Left lung (tissue), 14 donors: ENCODE measurements at places on chromosomes 13 and 19.

DNA sequence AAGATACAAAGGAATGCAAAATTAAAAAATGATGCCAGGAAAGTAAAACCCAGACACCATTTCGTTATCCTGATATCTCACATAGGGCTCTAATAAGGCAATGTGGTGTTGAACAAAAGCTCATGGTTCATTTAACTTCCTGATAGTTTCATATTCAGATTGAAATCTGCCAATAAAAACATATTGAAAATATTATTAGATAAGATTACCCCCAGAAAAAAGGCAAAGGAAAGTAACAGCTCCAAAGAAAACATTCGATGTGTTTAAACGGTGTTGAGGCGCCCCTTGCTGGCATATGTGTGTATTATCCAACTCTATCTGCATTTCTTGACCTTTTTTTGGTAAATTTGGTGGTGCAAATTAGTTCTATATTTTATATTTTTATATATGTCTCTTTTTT is 75.9 kb downstream of the ESD start:
- no peak for DNase-seq
- H3K27me3 ChIP-seq = no peaks in the 10 kb centered on the region

- H3K4me3 ChIP-seq = no peak overlapping the region
- no peak overlapping the region for H3K27ac ChIP-seq
- H3K27me3 ChIP-seq = no peaks in the 10 kb centered on the region
- DNase-seq = no peak
Observed at GRCh38 chr13:60162096-60162495, 1.6 kb downstream of the DIAPH3 start.

DNA sequence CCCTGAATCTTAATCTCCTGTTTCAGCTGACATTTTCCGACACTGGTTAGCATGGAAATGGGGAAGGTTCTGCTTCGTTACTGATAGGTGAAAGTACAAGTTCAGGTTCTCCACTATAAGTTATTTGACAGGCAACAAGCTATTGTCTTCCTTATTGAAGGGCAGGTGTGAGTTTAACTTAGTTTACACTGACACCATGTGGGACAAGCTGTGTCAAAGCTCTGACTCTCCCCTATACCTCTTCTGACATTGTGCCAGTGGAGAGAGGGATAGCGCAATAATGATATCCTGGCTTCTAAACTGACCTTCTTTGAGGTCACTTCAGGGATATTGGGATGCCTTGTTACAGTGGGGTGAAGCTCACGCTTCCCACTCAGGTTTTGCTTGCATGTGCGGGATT is 587.0 kb upstream of the SLITRK5 start:
- H3K36me3 ChIP-seq = no peaks in the 10 kb centered on the region
- no peak overlapping the region for H3K4me3 ChIP-seq
- H3K27ac ChIP-seq = no peak overlapping the region

DNA sequence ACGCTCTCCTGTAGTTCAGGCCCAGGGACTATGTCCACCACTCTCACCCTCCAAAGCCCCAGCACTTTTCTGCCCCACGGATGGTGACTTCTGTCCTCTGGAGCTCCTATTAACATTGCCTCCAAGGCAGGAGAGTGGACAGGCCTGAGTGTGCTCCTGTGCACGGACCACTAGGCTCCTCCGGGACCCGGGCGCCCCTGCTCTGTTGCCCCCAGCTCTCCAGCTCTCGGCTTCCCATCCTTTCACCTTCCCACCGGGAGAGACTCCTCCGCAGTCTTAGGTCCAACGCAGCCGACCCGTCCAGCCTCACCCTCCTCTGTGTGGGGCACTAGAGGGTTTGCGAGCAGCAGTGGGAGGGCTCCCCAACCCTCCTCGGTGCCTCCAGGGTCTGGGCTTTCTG is 30.4 kb downstream of the CAPN12 start:
- H3K27me3 ChIP-seq = no peaks in the 10 kb centered on the region
- H3K4me1 ChIP-seq = peaks cover 11% of the 10 kb centered on the region
- H3K36me3 ChIP-seq = no peaks in the 10 kb centered on the region
- no peak overlapping the region for H3K27ac ChIP-seq
- no peak for DNase-seq
- no peak overlapping the region for H3K4me3 ChIP-seq

- H3K27me3 ChIP-seq = no peaks in the 10 kb centered on the region
- peak overlapping the region; percentile 100 for H3K27ac ChIP-seq
- peaks cover 21% of the 10 kb centered on the region for H3K4me1 ChIP-seq
- H3K4me3 ChIP-seq = peak overlapping the region; percentile 83
- peaks cover 6% of the 10 kb centered on the region for H3K36me3 ChIP-seq
- DNase-seq = no peak
Observed at GRCh38 chr19:47111682-47112165, 1.9 kb downstream of the ZC3H4 start.

GRCh38 chr19:51712461-51713081 is 11.2 kb downstream of the HAS1 start:
- H3K27me3 ChIP-seq = peaks cover 21% of the 10 kb centered on the region
- no peak overlapping the region for H3K27ac ChIP-seq
- DNase-seq = no peak
- no peak overlapping the region for H3K4me3 ChIP-seq
- no peaks in the 10 kb centered on the region for H3K4me1 ChIP-seq

DNA sequence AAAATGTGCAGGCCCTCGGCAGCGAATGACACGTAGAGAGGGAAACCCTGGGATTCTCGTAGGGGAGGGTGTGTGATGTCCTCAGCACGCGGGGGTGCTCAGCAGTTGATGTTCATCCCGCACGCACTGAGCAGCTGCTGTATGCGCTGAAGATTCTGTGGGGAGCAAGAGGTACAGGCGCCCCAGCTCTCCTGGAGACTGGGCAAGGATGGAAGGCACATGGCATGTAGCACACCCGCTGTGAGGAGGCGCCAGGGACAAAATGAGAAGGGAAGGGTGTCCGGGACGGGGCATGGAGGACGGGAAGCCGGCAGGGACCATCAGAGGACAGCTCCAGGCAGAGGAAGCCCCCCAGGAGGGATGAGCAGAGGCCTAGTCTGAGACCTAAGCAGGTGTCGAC is 15.4 kb downstream of the ATP11A start:
- no peaks in the 10 kb centered on the region for H3K27me3 ChIP-seq
- H3K4me1 ChIP-seq = peaks cover 63% of the 10 kb centered on the region
- no peak overlapping the region for H3K4me3 ChIP-seq
- no peak for DNase-seq
- H3K27ac ChIP-seq = peak overlapping the region; percentile 65
- no peaks in the 10 kb centered on the region for H3K36me3 ChIP-seq

- DNase-seq = no peak
- H3K27ac ChIP-seq = no peak overlapping the region
- no peaks in the 10 kb centered on the region for H3K36me3 ChIP-seq
Observed at GRCh38 chr19:16506961-16507360, 10.8 kb downstream of the C19orf44 start.

- H3K4me1 ChIP-seq = no peaks in the 10 kb centered on the region
- H3K27me3 ChIP-seq = no peaks in the 10 kb centered on the region
- H3K36me3 ChIP-seq = no peaks in the 10 kb centered on the region
- H3K27ac ChIP-seq = no peak overlapping the region
- no peak overlapping the region for H3K4me3 ChIP-seq
- no peak for DNase-seq
Observed at GRCh38 chr13:74145249-74145975, 11.2 kb upstream of the KLF12 start.

DNA sequence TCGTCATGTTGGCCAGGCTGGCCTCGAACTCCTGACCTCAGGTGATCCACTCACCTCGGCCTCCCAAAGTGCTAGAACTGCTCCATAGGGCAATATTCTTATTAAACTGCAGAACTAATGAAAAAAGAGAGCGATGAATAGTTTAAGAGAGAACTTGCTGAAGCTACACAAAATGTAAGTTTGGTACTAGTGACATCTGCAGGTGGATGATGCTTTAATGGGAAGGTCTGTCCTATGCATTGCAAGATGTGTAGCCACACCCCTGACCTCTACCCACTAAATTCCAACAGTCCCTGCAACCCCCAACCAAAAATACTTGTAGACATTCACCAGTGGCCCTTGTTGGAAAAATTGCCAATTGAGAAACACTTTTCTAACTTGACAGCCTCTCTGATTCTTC is 117.8 kb downstream of the NALCN start:
- no peak for DNase-seq
- H3K4me3 ChIP-seq = no peak overlapping the region
- no peak overlapping the region for H3K27ac ChIP-seq
- no peaks in the 10 kb centered on the region for H3K27me3 ChIP-seq
- no peaks in the 10 kb centered on the region for H3K4me1 ChIP-seq

DNA sequence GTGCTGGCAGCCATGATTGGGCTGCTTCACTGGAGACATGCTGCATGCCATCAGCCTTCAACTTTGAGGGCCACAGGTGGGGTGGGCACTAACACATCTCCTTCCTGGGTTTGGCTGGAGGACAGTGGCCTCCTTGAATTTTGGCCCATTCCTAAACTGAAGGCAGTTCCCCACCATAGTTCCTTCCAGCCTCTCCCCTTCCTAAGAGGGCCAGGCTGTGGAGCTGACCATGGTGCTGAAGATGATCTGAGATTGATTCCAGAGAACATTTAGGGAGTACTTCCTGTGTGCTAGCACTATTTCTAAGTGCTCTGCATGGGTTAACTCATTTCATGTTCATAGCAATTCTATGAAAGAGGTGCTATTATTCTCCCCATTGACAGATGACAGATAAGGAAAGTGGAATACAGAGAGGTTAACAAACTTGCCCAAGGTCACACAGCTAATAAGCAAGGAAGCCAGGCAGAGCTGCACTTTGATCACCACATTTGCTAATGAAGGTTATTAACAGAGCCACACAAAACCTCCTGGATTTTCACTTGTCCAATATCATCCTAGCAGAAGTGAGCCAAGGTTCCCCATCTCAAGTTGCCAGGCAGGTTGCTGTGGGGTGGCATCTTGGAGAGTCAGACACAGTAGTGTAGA is 175.3 kb downstream of the ZIC5 start:
- no peak overlapping the region for H3K27ac ChIP-seq
- no peaks in the 10 kb centered on the region for H3K36me3 ChIP-seq
- peak; percentile 62 for DNase-seq
- no peaks in the 10 kb centered on the region for H3K4me1 ChIP-seq
- no peaks in the 10 kb centered on the region for H3K27me3 ChIP-seq

DNA sequence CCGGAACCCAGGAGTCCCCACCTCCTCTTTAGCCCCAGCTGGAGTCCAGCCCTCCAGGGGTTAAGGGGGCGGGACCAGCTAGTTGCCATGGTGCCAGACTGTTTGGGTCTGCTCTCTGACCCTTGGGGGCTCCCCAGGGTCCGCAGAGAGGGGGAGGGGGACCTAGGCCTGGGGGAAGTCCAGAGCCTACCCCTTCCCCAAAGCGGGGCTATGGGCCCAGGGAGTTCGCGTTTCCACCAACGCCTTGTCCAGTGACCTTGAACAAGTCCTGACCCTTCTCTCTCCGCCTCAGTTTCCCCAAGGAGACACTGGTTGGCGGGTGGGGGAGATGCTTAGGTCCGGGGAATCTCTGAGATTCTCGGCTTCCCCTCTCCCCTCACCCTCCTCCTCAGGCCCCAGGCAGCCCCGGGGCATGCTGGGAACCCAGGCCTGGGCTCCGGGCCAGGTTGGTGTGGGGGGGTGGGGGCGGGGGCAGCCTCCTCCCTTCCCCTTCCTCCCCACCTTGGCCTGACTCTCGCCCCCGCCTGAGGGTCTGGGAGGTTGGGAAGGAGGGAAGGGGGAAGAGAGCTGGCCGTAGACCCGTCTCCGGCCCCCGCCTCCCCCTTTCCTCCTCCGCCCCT is 2.6 kb upstream of the SPACA6 start:
- H3K27ac ChIP-seq = peak overlapping the region; percentile 91
- DNase-seq = peak; percentile 86
- H3K27me3 ChIP-seq = peaks cover 45% of the 10 kb centered on the region
- H3K4me1 ChIP-seq = peaks cover 11% of the 10 kb centered on the region
- H3K4me3 ChIP-seq = peak overlapping the region; percentile 84
- peaks cover 33% of the 10 kb centered on the region for H3K36me3 ChIP-seq

DNA sequence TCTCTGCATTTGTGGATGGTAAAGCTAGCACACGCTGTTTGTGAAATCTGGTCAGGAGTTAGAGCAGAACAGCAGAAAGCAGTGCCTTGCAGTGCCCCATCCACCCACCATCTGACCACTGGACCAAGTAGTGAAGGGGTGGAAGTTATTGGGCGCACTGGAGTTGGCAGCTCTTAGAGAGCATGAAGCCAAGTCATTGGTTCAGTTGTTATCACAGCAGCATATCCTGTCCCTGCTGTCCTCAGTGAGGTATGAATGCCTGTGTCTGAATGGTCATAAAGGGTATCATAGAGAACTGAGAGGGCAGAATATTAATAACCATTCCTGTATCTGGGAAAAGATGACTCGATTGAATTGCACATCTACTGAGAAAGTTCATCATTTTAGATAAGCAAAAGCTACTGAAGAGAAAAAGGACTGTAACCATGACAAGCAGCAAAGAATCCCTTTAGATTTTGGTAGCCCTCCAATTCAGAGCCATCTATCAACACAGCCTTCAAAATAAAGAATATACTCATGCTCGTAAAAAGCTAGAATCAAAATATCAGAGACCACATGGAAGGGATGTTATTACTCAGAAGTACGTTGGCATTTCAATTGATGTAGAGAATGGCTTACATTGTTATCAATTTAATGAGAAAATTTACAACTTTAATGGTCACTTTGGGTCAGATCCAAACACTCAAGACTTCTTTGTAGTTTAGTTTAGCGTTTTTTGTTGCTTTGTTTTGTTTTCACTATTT is 919.0 kb downstream of the EFNB2 start:
- H3K27ac ChIP-seq = no peak overlapping the region
- H3K36me3 ChIP-seq = no peaks in the 10 kb centered on the region
- no peak overlapping the region for H3K4me3 ChIP-seq
- H3K4me1 ChIP-seq = no peaks in the 10 kb centered on the region
- H3K27me3 ChIP-seq = no peaks in the 10 kb centered on the region
- no peak for DNase-seq

GRCh38 chr19:46629546-46630025 is 4.7 kb upstream of the PTGIR start:
- H3K4me1 ChIP-seq = peaks cover 46% of the 10 kb centered on the region
- peak overlapping the region; percentile 23 for H3K27ac ChIP-seq
- no peaks in the 10 kb centered on the region for H3K27me3 ChIP-seq
- no peak for DNase-seq
- no peak overlapping the region for H3K4me3 ChIP-seq
- no peaks in the 10 kb centered on the region for H3K36me3 ChIP-seq

DNA sequence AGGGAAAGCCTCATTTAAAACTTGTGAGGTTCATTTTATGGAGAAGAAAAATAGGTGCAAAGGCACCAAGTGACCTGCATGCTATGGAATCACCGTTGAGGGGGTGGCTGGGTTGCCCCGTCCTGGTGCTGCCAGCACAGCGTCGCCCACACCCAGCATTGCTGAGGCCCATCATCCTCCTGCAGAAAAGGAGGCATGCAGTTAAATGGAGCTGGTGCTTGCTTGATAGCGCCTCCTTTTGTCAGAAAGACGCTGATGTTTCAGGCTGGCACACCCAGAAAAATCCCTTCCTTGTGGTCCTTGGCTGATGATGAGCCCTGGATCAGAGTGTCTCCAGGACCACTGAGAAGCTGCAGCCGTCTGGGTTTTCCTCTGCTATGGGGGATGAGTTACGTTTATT is 36.9 kb downstream of the DHRS12 start:
- no peak for DNase-seq
- peaks cover 28% of the 10 kb centered on the region for H3K36me3 ChIP-seq
- peaks cover 10% of the 10 kb centered on the region for H3K4me1 ChIP-seq
- no peak overlapping the region for H3K4me3 ChIP-seq

- peaks cover 22% of the 10 kb centered on the region for H3K36me3 ChIP-seq
- H3K4me1 ChIP-seq = peaks cover 27% of the 10 kb centered on the region
- no peak overlapping the region for H3K4me3 ChIP-seq
Observed at GRCh38 chr19:46925548-46925950, 64.8 kb downstream of the ARHGAP35 start.
